Stimulated activated CD4-positive, alpha-beta T cell treated with anti-CD3 and anti-CD28 coated beads, Interleukin-12 subunit alpha, Interleukin-12 subunit beta, amount 100 ng/mL, for 24 hours (primary cell): ENCODE measurements at places on chromosomes 5 and 9.

DNA sequence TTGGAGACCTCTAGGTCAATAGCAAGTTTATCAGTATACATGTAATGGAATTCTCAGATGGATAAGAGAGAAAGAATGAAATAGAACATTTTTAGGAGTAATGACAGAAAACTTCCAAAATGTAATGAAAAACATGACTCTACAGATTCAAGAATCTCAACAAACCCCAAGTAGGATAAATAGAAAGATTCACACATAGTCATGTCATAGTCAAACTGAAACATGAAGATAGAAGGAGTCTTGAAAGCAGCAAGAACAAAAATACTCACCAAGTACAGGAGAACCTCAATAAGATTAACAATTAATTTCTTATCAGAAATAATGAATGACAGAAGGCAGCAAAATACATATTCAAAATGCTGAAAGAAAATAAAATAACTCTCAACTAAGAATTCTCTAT lies 164.5 kb downstream of the SPATA31D1 start:
- no peak for DNase-seq

GRCh38 chr5:66608501-66608900 lies 12.3 kb downstream of the MAST4 start:
- no peak for DNase-seq

- no peak for DNase-seq
Measured at GRCh38 chr5:68295772-68296171, 80.2 kb downstream of the PIK3R1 start.

DNA sequence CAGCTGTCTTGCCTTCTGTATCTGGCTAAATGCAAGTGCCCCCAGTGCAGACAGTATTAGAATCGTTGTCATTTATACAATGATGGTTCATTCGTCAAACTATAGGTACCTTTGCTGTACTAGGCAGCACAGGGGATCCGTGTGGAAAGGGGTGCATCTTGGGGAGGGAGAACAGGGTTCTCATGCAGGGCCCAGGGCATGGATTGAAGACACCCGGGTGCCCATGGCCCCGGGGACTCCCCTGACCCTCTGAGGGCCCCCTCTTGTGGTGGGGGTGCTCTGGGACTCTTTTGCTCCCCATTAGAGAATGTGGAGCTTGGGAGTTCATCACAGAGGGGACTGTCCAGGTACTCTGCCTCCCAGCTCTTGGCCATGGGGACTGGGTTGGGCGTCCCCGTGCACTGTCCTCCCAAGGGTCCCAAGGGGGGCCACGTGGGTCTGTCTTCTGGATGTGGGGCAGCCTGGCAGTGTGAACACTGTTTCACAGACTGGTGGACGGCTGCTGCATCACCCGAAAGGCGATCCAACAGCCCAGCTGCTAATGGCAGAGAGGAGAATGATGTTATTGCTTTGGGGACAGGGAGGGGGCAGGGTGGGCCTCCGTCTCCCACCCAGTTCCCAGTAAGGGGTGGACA lies 36.9 kb upstream of the RXRA start:
- no peak for DNase-seq

DNA sequence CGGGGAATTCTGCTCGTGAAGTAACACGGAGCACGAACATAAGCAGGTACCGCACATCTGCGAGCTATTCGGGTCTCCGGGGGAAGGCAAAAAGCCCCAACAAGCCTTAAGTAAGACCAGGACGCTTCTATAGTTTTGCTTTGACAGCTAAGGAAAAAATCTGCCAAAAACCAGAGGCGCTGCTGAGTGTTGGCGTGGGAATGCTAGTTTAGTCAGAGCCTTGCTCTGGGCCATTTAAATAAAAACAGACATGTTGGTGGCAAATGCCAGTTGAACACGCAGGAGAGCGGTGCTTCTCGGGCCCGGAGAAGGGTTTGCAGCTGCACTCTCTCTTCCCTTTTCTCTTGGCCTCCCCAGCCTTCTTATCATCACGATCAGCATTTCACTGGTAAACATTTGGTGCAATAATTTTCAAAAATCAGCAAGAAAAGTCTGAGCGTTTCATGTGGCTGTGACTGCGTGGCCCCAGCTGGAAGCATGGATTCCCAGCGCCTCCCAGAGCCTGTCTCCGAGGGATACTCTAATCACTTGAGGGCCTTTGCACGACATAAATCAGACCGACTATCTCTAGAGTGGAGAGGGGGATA lies 6.4 kb upstream of the NOTCH1 start:
- no peak for DNase-seq

DNA sequence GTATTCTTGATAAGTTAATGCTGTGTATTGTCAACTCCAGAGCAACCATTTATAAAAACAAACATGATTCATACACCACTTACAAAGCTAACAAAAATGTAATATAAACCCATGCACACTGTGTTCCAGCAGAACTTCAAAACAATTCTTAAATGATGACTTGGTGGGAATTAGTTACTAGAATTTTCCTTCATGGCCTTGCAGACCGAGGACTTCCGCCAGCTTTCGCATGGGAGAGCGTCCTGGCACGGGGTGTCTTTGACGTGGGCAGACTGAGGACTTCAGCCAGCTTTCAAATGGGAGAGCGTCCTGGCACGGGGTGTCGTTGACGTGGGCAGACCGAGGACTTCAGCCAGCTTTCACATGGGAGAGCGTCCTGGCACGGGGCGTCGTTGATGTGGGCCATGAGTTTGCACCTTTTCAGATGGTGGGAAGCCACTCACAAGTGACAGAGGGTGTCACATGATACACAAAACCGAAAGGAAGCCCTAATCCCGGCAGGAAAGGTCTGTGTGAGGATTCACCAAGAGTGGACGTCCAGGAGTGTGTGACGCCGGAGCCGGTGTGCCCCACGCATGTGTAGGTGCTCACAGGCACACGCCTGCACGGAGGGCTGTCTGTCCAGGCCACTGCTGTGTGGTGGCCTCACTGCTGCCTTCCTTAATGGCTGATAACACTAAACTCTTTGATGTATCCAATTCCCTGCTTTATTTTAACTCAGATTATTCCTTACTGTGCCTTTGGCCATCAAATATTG lies 211.3 kb upstream of the IRX4 start:
- DNase-seq: no peak

DNA sequence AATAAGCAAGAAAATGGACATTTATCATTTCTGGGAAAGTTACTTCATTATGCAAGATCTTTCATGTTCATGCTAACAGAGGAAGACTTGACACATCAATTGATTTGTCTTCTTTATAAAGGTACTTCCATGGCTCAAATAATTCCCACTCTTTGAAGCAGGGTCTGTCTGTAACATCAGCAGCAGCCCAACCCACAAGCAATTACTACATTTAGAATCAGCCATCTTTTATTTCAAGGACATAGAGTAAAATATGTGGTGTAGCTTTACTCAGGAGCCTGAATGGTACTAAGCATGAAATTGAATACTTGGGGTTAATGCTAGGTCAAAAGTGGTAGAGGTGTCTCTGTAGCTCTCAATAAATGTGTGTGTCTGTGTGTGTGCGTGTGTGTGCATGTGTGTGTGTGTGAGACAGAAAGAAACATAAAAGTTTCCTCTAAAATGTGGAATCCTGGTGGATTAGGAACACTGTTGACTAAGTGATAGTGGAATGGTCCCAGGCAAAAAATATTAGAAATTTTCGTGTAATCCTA lies 581.1 kb downstream of the CAAP1 start:
- no peak for DNase-seq

- DNase-seq: peak; percentile 73
Measured at GRCh38 chr9:131590907-131591844, 45.9 kb downstream of the PRRT1B start.

- DNase-seq: no peak
Measured at GRCh38 chr5:151646334-151646733, 40.4 kb downstream of the SPARC start.

DNA sequence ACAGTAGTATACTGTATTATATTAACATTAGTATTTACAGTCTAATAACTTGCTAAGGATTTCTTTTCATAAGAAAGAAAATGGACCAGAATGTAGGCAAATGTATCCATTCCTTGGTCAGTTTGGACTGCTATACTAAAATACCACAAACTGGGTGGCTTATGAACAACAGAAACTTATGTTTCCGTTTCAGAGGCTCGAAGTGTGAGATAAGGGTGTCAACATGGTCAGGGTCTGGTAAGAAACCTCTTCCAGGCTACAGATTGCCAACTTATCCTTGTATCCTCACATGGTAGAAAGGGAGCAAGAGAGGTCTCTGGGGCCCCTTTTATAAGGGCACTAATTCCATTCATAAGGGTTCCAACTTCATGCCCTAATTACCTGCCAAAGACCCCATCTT lies 9.2 kb upstream of the ESM1 start:
- no peak for DNase-seq

DNA sequence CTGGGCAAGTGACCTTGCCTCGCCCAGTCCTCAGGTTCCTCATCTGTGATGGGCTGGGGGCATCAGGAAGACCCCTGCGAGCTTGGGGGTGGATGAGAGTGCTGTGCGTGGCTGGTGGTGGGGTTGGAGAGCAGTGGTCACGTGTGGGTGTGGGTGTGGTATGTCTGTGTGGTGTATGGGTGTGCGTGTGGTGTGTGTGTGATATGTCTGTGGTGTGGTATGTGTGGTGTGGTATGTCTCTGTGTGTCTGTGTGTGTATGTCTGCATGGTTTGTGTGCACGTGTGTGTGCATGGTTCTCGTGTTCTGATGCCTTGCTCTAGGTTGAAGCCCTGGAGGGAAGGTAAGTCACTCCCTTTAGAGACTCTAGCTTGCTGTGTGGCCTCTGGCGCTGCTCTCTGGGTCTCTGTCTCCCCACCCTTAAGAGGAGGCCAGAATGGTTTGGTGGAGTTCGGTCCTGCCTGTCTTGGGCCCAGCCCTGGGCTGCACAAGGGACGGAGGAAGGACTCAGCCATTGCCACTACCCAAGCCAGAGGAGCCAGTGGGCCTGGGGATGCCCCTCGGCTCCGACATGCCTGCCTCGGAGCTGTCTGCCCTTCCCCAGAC lies 87.0 kb downstream of the RXRA start:
- no peak for DNase-seq

GRCh38 chr9:126876531-126876930 lies 16.1 kb downstream of the ZBTB34 start:
- no peak for DNase-seq

GRCh38 chr9:36470643-36471290 lies 70.7 kb upstream of the RNF38 start:
- DNase-seq: peak; percentile 43

- DNase-seq: no peak
Measured at GRCh38 chr9:120438111-120438510, 141.9 kb downstream of the CDK5RAP2 start.

- DNase-seq: peak; percentile 36
Measured at GRCh38 chr9:84296146-84296843, 44.3 kb downstream of the SLC28A3 start.

DNA sequence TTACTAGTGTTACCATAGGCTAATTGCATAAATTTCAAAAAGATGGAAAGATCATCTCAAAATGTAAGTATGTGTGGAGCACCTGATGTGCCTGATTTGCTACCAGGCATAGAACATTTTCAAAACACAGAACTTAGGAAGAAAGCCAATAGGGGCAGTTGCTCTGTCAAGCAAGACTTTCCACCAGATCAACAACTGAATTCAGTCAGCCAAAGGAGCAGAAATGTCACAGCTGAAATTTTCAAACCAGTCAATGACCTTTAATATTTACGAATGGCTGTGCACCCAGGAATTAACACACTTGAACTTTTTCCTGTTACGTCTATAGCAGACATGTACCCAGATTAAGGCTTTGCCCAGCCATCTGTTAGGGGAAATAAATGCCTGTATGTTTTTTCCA lies 452.8 kb upstream of the PTGER4 start:
- DNase-seq: no peak

- no peak for DNase-seq
Measured at GRCh38 chr5:103228061-103228460, 30.5 kb upstream of the MACIR start.

GRCh38 chr9:126146254-126147145 lies 180.1 kb upstream of the MVB12B start:
- peak; percentile 17 for DNase-seq

DNA sequence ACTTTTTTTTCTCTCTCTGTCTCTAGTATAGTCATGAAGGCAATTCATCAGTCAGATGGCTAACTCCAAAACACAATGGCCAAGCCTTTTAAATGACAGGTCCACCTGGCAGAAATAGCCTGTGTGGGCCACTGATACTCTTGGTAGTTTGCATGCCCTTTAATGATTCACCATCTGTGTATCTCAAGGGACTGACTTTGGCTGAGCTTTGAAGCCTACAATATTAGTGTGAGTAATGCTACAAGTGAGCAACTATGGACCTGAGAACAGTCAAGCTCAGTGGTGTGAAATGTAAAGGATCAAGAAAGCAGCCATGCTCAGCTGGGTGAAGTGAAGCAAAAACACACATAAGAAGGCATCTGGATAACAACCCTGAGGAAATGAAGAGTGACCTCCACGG lies 506.9 kb downstream of the TLE1 start:
- no peak for DNase-seq

GRCh38 chr5:159955056-159955624 lies 38.9 kb downstream of the ADRA1B start:
- DNase-seq: no peak

DNA sequence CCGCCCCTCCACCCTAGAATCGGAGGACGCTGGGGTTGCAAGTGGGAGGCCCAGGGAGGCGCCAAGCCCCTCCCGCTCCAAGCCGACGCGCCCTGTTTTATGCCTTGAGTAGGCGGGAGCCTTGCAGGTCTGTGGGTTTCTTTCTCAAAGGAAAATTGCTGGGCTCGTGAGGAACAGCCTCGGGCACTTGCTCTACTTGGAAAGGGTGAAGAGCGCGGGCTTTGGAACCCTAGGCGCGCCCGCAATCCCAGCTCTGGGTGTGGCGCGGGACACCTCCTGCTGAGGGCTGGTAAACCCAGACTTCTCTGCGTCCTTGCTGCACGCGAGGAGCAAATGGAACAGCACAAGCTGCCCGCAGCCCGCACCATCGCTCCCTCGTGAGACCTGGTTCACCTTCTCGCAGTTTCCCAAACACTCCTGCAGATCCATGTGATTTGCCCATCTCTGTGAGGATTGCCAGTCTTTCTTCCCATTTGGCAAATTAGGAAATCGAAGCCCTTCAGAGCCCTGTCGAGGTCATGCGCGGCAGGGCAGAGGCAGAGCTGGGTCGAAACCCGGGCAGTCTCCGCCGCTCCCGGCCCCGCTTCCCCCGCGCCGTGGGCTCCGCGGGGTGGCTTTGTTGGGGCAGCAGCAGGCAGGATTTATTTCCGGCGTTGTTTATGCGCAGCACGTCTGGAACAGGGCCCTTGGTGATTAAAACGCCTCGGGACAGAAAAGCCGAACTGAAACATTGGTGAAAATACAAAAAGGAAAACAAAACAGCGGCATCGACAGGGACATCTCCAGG lies 98.4 kb upstream of the CPLX2 start:
- DNase-seq: no peak

- no peak for DNase-seq
Measured at GRCh38 chr5:164000241-164000640, 494.8 kb downstream of the MAT2B start.
